ENCODE measurements at places on chromosomes 2 and 18. TPM values are rescaled to one million over a fixed set of nuclear protein-coding genes. Genes with fewer than 3 reads are reported as not detected.

GRCh38 chr2:212548455-212548819 lies 9.8 kb upstream of the ERBB4 start:
- peak; percentile 54 for DNase-seq

GRCh38 chr2:136156411-136156810 lies 38.5 kb upstream of the CXCR4 start:
- DNase-seq: no peak

GRCh38 chr18:39513186-39513585 lies 1947.6 kb upstream of the CELF4 start:
- DNase-seq: no peak

DNA sequence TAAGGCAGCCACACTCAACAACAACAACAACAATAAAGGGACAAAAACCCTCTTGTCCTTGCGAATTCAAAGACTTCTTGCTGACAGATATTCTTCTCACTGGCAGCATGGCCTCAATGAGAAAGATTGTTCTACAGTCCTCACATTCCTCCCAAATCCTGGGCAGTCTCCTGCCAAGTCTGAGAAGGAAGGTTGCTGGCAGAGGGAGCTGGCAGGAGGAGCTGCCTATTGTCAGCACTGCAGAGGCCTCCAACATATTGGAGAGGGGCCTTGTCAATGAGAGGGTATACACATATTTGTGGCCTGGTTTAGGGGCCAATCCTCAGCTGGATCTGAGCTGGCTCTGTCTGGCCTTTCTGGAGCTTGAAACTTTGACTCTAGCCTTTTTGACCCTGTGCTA lies 63.5 kb downstream of the LAMA3 start:
- peak; percentile 30 for DNase-seq

- DNase-seq: peak; percentile 19
Measured at GRCh38 chr2:179274749-179275148, 10.1 kb upstream of the SESTD1 start.

GRCh38 chr2:182330451-182331305 lies 96.2 kb downstream of the PDE1A start:
- peak; percentile 49 for DNase-seq

DNA sequence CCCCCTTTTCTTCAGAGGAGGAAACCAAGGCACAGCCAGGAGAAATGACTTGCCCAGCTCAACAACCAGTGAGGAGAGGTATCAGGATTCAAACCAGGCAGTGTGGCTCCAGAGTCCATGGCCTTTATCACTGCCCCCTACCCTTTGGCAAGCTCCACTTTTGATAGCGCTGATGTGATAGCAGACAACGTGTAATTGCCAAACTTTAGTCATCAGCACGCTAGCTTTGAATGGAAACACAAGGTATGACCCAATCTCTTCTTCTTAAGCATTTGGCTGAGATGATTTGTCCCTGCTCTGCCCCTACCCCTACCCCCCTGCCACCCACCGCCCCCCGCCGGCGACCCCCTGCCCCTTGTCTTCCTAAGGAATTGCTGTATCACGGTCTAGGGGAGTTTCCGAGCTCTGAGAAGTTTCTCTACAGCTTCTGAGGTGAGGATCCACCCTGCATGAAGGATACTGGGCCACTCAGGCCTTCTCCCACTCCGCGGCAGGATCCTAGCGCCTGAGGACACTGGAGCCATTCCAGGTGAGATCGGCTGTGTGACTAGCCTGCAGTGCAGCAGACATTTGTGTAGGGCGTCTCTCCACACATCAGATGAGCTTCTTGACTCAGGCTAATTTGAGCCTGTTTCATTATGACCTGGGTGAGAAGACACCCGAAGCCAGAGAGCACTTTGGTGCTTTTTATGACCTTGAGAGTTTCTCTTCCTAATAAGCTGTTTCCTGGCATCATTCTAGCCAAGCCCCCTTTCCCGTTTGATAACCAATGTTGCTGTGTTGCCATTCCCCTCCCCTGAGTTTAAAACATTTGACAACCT lies 75.1 kb upstream of the MAP4K4 start:
- DNase-seq: no peak

The CNDP1 gene
- not detected for total RNA-seq

The TUBA4B gene
- total RNA-seq: not detected

The VIL1 gene
- 0.63 TPM for total RNA-seq

DNA sequence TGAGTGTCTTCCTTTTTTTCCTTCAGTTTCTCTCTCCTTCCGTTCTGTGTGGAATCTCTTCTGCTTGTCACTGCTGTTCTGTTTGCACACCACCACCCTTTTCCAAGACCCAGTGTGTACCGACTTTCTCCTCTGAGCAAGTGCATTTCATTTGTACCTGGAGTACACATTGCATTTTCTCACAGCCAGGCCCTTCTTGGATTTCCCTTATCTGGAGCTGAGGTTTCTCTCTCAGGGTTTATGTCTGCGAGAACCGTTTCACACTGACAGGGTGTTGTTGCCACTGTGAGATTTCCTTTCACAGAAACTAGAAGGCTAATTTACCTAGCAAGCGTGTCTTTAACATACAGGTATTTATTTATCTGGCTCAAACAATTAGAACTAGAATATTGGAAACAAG lies 26.2 kb downstream of the NCOA1 start:
- peak; percentile 20 for DNase-seq

DNA sequence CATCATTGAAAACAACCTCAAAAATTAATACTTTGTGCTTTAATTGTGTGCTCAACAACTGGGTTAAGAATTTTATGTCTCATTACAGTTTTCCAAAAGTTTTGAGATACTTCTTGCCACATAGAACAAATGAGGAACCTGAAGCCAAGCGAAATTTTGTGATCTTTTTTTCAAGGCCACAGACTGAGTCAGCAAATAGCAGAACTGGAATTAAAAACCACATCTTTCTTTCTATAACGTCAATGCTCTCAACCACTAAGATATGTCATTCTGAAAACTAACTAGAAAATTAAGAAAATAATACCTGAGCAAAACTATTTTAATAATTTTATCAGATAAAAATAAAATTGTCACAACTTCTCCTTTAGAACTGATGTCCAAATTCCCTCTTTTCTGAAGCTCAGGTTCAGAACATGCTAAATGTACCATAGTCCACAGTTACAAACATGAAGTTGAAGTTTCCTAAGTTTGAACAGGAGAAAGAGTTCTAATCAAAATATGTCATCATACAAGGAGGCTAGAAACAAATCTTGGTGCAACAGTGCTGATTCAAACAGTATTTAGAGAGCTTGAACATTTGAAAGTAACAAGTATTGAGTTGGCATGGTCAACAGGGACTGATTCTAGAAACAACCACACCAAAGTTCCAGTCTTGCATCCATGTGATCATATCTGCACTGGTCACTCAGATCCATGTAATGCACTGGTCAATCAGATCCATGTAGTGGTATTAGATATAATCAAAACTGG lies 27.6 kb upstream of the CALCRL start:
- DNase-seq: peak; percentile 38

DNA sequence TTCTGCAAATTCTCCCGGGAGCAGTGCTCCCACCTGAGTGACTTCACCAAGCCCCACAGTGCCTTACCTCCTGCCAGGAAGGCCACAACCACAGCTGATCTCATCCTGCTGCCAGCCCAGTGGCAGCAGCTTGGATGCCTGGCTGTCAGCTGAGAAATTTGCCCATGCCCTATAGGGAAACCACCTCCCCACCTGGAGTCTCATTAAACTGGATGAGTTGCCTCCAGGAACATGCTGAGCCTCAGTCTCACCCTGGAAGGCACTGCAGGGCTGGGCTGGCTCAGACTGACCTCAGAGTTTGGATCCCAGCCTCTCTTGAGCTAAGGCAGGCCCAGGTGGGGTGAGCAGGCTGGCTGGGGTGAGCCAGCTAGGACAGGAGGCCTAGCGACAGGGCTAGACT lies 23.3 kb downstream of the REEP1 start:
- DNase-seq: no peak

The PTH2R gene
- 0.09 TPM for total RNA-seq

GRCh38 chr2:12032398-12032797 lies 286.0 kb downstream of the LPIN1 start:
- DNase-seq: no peak

GRCh38 chr2:47206681-47207080 lies 51.6 kb upstream of the STPG4 start:
- DNase-seq: no peak
